HFF-Myc (cell line): ENCODE measurements at places on chromosomes 7 and 10.

DNA sequence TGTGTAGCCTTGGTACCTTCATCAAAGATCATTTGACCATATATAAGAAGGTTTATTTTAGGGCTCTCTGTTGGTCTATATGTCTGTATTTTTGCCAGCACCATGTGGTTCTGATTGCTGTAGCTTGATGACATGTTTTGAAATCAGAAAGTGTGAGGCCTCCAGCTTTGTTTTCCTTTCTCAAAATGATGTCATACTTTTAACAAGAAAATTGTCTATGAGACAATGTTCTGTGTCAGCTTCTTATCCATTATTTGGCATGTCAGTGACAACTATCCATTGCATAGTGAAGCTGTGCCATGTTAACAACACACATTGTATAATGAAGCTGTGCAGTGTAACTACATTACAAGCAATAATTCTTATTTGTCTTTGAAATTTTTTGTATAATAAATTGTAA lies 9.1 kb upstream of the PPP1R9A start:
- DNase-seq, result no peak

GRCh38 chr7:5679813-5680473 lies 101.5 kb downstream of the RNF216 start:
- DNase-seq, result no peak

DNA sequence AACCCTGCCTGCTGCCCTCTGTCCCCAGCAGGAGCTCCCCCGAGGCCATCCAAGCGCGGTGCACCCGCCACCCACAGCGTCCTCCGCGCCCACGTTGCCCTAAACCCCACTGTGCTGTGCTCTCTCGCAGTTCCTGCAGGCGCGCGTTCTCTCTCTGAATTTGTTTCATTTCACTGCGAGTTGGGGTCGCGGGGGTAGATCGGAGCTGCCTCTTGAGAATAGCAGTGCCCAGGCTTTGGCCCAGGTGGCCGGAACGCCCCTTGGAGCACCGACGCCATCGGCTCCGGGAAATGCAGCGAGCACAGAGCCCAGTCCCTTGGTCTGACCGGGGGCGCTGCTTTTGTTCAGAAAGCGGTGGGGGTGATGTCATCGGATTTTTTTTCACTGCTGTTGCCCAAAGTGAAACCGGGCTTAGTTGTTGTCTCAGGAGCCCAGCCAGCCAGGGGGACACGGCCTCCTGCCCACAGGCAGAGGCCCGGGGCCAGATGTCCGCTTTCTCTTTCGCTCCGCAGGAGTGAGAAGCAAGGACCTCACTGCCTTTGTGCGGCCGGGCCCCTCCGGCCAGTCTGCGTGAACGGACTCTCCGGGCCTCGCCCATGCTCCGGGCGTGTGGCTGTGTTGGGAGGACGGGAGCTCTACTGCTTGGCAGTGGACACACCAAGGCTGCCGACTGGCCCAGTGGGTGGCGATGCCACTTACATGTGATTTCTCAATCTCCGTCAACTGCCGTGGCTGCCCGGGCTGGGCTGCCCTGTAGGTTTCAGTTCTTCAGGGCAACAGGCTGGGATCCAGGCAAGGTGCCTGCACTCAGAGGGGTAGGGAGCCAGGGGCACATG lies 43.1 kb downstream of the FOXK1 start:
- DNase-seq, result no peak

GRCh38 chr7:104341546-104341945 lies 13.1 kb downstream of the LHFPL3 start:
- DNase-seq, result no peak

- no peak for DNase-seq
Measured at GRCh38 chr10:78433766-78434535, 400.3 kb downstream of the RPS24 start.

GRCh38 chr10:29140991-29141390 lies 147.9 kb upstream of the LYZL1 start:
- DNase-seq, result no peak

DNA sequence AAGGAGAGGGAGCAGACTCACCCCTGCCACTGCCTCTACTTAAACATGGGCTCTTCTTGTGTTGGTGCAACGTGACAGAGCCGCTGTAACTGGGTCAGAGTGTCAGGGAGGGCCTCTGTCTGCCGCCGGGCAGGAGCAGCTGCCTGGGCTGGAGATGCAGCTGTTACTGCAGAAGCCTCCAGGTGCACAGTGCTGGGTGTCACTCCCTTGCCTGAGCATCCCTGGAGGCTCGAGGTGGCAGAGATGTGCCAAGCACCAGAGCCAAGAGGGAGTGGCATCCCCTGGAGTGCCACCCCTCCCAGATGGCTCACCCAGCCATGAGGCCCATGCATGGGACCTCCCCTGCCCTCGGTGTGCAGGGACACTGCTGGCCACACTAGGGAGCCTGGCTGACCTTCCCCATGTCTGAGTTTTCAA lies 145.7 kb downstream of the PRPF18 start:
- DNase-seq, result no peak

GRCh38 chr7:80885757-80886156 lies 33.1 kb downstream of the SEMA3C start:
- no peak for DNase-seq

- no peak for DNase-seq
Measured at GRCh38 chr7:106037489-106038176, 74.5 kb downstream of the SYPL1 start.

GRCh38 chr7:91299952-91300775 lies 35.9 kb downstream of the FZD1 start:
- no peak for DNase-seq

- no peak for DNase-seq
Measured at GRCh38 chr7:5649641-5650040, 131.8 kb downstream of the RNF216 start.

- DNase-seq, result no peak
Measured at GRCh38 chr10:121525251-121526134, 72.8 kb downstream of the FGFR2 start.

DNA sequence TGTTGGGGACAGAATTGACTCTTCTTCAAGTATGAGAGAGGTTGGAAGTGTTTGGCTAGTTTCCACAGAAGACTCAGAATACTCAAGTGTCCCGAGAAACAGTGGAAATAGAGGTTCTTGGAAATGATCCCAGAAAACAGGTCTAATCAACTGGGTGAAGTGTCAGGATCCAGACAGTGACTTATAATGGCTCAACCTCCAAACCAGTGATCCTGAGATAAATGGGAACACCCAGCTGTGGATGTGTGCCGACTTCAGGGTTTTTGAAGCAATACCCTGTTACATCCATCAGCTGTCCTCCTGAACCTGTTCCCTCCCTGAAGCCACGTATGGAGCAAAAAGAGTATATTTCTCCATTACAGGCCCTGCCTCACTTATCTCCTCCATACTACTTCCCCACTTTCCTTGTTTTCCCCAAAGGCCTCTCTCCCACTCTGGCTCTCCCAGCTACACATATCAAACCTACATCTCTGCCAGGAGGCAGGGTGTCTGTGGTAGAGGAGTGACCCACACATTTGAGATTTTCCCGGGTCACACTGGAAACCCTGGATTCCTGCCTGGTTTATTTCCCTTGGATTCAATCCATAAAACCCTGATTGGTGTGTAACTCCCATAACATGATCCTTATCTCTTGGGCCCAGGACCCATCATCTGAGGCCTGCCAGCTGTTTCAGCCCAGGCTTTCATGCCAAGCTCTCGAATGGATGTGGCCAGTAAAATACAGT lies 17.6 kb upstream of the ELOVL3 start:
- DNase-seq, result no peak

GRCh38 chr10:93749218-93749799 lies 8.4 kb upstream of the LGI1 start:
- DNase-seq, result no peak

DNA sequence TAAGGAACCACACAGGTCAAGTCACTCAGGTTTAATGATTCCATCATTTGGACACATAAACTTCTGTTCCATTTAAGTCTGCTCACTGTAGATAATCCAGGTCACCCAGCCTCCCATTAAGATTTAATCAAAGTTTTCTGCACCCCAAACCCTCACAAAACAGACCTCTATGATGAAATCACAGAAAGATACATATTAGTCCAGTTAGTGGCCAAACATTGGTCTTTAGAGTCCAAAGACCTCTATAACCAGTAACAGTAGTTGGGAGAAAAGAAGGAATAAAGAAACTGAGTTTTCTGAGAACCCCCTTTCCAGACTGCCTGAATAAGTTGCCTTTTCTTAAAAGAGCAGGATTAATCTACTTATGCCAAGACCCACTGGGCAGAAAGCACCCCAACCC lies 4.8 kb downstream of the GCC1 start:
- DNase-seq, result no peak

DNA sequence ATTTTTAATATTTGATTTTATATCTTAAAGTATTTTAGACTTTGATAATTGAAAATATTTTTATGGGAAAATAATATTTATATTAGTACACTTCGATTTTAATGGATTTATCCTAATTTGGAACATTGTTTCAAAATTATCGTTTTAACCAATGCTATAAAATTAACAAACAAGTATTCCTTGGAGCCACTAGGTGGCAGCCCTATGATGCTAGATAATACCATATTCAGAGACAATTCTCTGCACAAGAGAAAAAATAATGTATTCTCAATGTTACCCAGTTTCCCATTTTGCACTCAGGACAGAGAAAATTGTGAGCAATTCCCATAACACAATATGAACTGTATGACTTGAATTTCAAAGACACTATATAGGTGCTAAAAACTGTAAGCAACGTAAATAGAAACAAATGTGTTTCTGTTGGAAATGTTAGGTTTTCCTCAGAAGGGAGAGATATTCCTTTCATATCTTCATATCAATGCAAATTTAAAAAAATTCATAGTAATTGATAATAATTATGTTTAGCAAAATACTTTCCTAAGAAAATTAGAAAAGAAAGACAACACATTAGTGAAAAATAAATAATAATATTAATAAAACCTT lies 237.8 kb downstream of the SEMA3E start:
- peak; percentile 11 for DNase-seq

GRCh38 chr10:122551450-122551849 lies 9.1 kb upstream of the DMBT1 start:
- no peak for DNase-seq

- DNase-seq, result no peak
Measured at GRCh38 chr10:83427101-83427500, 712.2 kb upstream of the GHITM start.

- DNase-seq, result no peak
Measured at GRCh38 chr7:23191022-23191421, 9.2 kb downstream of the NUP42 start.

- peak; percentile 29 for DNase-seq
Measured at GRCh38 chr7:92691578-92691977, 101.4 kb upstream of the FAM133B start.

DNA sequence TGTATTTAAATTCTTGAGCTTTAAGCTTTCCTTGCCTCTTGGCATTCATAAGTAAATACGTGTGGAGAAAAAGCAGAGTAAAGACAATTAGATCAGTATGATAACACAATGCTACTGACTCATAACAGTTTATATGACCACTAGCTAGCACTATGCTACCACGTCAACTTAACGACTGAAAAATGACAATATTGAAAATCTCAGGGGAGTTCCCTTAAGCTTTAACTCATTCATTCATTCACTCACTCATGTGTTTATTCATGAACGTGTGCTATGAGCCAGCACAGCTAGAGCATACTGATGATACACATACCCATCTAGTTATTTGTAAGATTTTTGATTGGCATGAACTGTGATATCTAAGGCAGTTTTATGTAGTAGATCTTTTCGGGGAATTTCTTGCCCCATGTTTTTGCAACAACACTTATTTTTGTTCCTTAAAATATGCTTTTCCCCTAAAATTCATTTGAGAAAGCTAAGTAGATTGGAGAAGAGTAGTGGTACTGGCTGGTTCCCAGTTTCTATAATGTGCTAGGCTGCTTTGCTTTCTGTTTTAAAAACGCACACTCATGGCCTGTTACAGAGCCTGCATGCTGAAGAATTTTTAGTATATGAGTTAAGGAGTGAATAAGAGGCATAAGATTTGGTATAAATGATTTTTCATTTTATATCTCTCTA lies 57.4 kb upstream of the ACBD5 start:
- DNase-seq, result no peak

GRCh38 chr10:44689368-44689767 lies 221.8 kb upstream of the TMEM72 start:
- DNase-seq, result no peak

DNA sequence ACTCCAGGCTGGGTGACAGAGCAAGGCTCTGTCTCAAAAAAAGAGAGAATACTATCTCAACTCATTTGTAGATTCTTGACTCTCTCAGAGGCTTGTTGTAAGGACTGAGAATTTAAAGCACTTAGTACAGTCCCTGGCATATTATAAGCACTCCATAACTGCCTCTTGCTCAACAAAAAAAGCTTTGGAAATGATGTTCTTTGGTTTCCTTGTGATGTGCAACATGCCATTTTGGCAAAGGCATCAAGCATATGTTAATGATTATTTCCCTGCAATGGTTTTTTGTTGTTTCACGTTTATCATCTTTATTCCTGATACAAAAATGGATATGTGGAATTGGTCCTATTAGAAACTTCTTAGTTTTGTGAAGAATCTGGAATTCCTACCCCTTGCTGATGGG lies 15.7 kb downstream of the NOLC1 start:
- no peak for DNase-seq

DNA sequence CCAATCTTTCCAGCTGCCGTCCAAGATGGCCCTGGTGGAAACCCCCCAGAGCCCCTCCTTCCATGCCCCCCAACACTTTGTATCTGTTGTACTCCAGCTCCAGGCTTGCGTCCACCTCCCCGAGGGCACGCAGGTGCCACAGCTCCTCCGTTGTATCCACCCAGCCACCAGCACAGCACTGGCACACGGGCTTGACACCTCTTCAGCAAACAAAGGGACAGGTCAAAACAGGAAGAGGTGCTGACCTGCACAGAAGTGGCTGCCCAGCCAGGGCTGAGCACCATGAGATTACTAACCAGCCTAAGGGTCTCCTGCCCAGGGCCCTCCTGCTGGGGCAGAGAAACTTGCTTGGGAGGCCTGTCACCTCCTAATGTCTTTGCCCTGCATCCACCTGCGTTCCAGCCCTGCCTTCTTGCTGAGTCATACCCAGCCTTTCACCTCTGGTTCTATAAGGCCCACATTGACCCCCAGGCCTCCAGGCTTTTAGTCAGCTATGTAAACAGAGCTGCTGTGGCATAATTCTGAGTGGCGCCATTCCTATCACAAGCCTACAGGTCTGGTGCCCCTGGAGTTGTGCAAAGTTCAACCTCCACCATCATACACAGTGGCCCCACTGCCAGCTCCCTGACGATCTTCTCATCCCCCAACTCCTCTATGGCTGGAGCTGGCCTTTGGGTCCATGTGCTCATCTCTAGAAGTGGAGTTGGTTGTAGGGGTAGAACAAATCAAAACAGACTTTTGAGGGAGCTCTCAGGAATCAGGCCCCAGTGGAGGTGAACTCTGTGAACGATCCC lies 20.9 kb downstream of the SLC29A3 start:
- no peak for DNase-seq

- no peak for DNase-seq
Measured at GRCh38 chr7:37915438-37915837, 1.2 kb downstream of the SFRP4 start.

- DNase-seq, result no peak
Measured at GRCh38 chr7:122643250-122643649, 55.7 kb downstream of the RNF133 start.
